HAP-1 (cell line): ENCODE measurements at places on chromosomes 4 and X.

- no peak for DNase-seq
Measured at GRCh38 chrX:53732797-53733196, 46.3 kb upstream of the HUWE1 start.

GRCh38 chr4:71270901-71271300 lies 67.9 kb upstream of the SLC4A4 start:
- DNase-seq: no peak

DNA sequence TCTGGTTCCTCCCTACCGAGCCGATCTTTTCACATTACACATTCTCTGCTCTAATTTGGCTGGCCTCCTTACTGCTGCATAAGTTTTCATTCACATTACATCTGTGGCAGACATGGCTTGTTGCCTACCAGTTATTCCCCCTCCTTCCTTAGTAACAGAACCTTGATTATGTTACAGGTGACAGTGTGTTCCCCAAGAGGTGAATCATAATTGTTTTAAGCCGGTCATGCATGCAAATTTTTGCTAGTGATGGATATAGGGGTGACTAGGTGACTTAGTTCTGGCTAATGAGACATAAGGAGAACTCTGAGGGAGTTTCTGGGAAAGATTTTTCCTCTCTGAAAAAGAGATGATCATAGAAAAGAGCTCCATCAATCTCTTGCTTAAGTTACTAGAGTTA lies 8.4 kb upstream of the LAMP2 start:
- DNase-seq: no peak

GRCh38 chr4:38489924-38490639 lies 173.9 kb upstream of the KLF3 start:
- DNase-seq: no peak

DNA sequence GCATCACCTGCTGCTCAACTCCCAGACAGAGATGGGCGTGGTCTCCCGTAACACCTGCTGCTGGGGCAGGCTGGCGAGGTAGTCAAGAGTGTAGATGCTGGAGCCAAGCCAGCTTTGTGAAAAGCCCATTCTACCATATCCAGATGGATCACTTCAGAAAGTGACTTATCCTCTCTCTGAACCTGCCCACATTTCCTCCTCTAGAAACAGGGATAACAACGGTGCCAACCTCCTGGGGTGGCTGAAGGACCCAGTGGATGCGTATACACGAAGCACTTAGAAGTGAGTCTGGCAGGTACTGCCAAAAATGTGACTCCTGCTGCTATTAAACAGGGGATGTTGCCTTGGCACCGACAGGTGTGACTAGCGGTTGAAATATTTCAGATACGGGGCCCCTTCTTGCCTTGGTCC lies 95.8 kb downstream of the SORBS2 start:
- DNase-seq: no peak

- no peak for DNase-seq
Measured at GRCh38 chr4:106677213-106677612, 308.6 kb upstream of the GIMD1 start.

- DNase-seq: no peak
Measured at GRCh38 chr4:67983333-67983732, 20.0 kb upstream of the TMPRSS11A start.
